ENCODE measurements at places on chromosomes 7 and 10.

- DNase-seq, result no peak
Observed at GRCh38 chr10:110376767-110377160, 72.0 kb upstream of the SMNDC1 start.

- no peak for DNase-seq
Observed at GRCh38 chr7:120735791-120736190, 122.2 kb downstream of the TSPAN12 start.

DNA sequence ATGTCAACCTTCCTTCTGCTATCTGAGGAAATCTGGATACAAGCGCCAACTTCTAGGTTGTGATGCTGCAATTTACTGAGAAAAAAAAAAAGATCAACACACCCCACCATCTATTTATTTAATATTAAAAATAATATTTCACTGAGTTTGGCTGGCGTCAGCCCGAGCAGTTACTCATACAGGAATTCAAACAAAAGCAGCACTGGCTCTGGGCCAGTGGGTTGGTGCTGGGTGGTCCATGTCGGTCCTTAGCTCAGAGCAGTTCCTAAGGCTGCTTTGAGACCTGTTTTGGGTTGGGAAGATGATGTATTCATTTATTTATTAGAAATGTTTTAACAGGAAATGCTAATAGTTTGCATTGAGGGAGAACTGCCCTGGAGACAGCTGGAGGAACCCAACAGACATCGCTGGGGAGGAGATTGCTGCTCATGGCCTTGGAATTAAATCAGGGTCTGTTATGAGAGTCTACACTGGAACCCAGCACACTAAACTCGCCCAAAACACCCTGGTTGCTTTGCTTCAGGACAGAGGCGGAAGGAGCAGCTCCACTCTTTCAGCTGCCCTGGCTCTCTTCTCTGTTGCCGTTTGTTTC is 36.3 kb upstream of the GOT1 start:
- DNase-seq, result no peak

DNA sequence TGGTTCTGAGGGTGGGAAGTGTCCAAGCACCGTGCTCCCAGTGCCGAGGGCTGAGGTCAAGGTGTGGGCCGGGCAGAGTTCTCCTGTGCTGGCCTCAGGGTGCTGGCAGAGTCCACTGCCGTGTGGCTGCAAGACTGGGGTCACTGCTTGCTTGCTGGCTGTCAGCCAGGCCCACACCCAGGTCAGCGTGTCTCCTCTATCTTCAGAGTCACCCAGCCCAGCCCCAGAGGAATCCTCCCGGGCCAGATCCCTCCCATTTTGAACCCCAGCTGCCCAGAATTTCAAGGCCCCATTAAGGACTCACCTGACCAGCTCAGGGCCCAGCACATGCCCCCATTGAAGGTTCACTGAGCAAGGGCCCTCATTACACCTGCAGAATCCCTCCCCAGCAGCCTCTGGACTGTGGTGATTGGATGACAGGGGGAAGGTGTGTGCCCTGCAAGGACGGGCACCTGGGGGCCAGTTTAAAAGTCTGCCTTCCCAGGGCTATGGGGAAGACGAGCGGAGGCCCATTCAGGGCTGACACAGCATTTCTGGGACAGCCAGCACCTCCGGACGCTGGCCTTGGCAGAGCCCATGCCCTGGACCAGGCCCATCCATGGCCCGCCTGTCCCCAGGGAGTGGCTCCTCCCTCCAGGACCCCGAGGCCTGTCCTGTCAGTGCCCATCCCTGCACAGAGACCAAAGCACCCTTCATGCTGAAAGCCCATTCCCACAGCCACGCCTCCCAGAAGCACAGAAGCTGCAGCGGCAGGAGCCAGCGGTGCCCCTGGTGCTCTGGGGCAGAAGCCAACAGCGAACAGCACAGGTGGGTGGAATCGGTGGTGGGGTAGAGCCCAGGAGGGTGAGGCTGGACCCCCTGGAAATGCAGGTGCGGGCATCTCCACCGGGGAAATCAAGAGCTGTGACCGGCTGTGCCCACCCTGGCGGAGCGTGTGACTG is 45.1 kb upstream of the PPP2R2D start:
- DNase-seq, result no peak

GRCh38 chr7:50492770-50493519 is 42.8 kb upstream of the FIGNL1 start:
- DNase-seq, result no peak

DNA sequence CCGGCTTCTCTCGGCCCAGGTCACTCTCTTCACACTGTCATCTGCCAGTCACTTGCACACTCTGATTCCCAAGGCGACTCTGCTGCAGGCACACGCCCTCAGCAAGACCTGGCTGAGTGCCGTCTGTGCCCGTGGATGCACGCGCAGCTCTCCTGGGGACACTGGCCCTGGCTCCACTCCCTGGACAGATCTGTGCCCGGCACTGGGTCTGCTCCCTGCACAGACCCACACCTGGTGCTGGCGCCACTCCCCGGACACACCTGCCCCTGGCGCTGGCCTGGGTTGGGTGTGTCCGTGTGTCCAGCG is 133.2 kb downstream of the DNAJB6 start:
- DNase-seq, result no peak

GRCh38 chr10:58275908-58276307 is 6.9 kb downstream of the CISD1 start:
- DNase-seq, result no peak

- no peak for DNase-seq
Observed at GRCh38 chr7:44279731-44280505, 45.5 kb downstream of the CAMK2B start.

- no peak for DNase-seq
Observed at GRCh38 chr7:91162436-91162835, 101.8 kb upstream of the FZD1 start.

DNA sequence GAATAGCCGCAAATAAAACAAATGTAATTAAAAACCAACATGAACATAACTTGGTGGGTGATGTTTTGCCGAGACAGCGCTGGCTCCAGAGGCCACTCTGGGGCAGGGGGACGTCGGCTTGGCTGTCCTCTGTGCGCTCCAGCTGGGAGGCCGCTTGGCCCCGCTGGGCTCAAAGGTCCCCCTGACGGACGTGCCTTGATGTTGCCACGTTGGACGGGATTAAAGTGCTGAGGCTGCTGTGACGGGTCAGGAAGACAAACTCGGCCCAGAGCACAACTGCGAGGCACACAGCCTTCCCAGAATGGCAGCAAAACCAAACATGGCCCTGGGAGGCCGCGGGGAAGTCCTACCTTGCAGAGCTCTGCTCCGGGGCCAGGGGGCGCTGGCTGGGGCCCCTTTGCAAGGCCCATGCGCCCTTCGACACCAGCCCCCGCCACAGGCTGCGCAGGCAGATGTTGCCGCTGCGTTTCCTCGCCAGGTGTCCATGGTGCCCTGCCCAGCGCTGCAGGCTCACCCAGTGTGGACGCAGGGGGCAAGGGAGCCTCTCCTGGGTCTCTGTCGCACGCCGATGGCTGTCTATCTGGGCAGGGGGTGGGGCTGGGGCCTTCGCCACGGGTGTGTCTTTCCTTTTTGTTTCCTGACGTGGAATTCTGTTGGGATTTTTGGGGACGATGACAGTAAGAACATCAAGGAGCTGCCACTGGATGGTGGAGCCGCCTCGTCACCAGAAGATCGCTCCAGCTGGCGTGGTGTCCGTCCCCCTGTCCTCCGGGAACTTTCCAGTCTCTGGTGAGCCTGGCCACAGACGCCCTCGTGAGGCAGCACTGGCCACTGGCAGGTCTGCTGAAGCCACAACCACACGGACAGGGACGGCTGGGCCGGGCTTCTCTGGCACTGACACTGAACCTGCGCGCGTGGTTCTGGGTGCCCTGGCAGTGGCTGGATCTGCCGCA is 99.6 kb upstream of the DIP2C start:
- DNase-seq, result peak; percentile 41

DNA sequence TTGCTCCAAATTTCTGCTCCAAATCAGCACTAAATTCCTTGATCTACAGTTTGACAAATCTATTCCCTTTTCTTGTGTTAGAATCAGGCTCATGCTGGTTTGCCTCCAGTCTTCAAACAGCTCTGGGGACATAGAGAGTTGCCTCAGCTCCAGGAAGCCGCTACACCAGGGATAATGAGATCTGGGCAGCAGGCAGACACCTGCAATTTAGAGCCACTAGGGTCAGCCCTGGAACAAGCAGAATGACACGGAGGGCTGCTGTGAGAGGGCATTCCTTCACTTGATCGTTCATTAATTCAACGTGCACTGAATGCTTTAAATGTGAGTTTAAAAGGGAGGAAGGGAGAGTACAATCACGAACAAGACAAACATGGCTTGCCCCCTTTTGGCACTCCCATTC is 3.7 kb upstream of the ELMO1 start:
- no peak for DNase-seq

DNA sequence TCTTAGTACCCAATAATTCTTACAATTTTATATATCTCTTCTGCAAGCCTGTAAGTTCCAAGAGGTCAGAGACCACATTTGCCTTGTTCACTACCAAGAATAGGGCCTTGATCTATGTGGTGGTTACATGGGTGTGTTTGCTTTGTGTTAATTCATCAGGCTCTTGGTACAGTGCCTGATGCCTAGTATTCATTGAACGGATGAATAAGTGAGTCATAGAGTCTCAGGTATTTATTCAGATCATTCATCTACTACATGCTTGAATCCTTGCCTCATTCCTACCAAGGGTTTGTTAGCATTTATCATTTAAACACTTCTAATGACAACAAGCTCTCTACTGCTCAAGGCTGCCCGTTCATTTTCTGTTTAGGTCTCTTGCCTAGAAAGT is 11.3 kb upstream of the SGPL1 start:
- DNase-seq, result no peak

DNA sequence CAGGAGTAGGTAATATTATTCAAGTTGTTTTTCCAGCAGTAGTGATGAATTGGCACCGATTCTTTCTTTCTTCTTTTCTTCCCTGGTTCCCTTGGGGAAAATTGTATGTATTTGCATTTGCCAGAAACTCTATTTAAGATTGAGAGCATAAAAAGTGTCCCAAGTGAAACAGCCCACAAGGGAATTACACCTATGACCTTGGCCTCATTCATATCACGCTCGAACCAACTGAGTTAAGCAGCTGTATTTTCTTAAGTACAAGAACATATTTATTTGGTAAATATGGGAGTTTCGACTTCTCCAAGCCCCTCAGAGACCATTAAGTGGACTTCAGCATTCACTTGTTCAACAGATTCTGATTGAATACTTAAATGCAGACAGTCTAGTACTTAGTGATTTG is 54.1 kb upstream of the MET start:
- DNase-seq, result no peak

Data from germinal center (tissue), 1 donor.